ENCODE measurements at places on chromosomes 2 and 18. TPM values are rescaled to one million over a fixed set of nuclear protein-coding genes. Genes with fewer than 3 reads are reported as not detected.

IGFBP5 gene
- polyA plus RNA-seq, result not detected

KCNK3 gene
- not detected for polyA plus RNA-seq

ABCG8 gene
- not detected for polyA plus RNA-seq

TTN gene
- 4.9 TPM for polyA plus RNA-seq

DNA sequence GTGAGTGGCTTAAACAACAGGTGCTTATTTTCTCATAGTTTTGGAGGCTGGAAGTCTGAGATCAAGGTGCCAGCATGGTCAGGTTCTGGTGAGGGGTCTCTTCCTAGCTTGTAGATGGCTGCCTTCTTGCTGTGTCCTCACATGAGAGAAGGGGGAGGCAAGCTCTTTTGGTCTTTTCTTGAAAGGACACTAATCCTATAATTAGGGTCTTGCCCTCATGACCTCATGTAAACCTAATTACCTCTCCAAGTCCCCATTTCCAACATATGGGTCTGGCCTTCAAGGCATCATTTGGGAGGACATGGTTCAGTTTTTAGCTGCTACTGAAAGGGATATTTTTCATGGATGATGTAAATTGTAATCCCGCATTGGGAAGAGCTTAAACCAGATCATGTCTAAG is 18.0 kb downstream of the RBM44 start:
- DNase-seq, result no peak

Measured in naive thymus-derived CD4-positive, alpha-beta T cell (primary cell).